ENCODE measurements at places on chromosomes 12 and 14.

DNA sequence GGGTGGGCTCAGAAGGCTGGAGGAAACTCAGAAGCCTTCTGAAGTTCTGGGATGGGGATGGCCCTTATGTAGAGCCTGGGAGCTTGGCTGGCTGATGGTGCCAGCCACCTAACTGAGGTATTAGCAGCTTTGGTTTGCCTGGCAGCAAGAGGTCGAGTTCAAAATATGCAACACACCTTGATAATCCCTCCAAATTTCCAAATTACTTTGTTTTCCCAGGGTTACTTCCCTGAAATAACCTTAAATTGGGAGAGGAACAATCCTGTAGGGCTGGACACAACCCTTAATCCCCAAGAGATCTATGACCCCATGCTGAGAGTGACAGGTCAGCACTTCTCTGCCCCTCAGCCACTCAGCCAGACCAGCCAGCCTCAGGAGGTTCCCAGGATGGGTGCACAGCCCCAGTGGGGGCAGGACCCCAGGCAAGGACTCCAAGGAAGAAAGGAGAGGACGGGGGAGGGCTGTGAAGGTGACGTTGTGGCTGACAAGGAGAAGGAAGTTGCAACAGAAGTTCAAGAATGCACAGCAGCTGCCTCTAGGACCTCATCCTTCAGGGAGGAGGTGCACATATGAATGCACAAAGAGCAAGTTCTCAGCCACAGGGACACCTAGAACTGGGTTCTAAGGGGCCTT, 18.6 kb upstream of the KRT77 start:
- no peak for DNase-seq

DNA sequence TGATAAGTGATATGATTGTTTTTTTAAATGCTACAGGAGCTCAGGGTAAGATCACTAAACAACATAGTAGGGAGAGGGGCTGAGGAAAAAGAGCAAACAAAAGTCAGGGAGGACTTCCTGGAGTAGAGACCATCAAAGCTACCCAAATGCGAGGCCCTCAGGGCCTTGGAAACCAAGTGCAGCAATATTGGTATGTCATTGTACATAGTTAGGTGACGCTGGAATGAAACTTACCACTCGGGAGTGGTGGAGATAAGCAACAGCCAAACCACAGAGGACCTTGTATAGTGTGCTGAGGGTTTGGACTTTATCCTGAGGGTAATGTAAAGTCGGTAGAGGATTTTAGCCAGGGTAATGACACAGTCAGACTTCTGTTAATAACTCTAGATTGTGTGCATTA, 13.8 kb downstream of the KITLG start:
- DNase-seq, result no peak

- no peak for DNase-seq
Measured at GRCh38 chr14:104692261-104692938, 3.0 kb downstream of the INF2 start.

DNA sequence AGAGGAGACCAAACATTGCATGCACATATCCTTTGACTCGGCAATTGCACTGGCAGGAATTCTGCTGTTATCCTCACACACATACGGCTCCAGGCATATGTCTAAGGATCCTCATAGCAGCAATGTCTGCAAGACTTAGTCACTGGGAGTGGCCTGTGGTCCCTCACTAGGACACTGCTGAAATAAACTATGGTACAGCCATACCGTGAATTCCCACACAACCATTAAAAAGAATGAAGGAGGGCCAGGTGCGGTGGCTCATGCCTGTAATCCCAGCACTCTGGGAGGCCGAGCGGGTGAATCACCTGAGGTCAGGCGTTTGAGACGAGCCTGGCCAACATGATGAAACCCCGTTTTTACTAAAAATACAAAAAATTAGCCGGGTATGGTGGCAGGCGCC, 105.1 kb downstream of the ZFP36L1 start:
- no peak for DNase-seq

GRCh38 chr12:2256915-2257314, 204.1 kb downstream of the CACNA1C start:
- no peak for DNase-seq

- no peak for DNase-seq
Measured at GRCh38 chr12:5439371-5439771, 7.5 kb downstream of the NTF3 start.

DNA sequence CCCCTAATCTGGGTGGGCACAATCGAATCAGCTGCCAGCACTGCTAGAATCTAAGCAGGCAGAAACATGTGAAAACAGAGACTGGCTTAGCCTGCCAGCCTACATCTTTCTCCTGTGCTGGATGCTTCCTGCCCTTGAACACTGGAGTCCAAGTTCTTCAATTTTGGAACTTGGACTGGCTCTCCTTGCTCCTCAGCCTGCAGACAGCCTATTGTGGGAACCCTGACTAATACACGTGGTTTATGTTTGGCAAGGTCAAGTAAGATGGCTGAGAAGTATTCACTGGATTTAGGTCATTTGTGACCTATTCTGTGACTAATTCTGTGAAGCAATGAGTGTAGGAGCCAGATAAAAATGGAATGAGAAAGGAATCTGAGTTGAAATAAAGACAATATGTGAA, 11.0 kb downstream of the GPR135 start:
- no peak for DNase-seq

GRCh38 chr12:126493366-126494108, 1428.3 kb downstream of the AACS start:
- no peak for DNase-seq

DNA sequence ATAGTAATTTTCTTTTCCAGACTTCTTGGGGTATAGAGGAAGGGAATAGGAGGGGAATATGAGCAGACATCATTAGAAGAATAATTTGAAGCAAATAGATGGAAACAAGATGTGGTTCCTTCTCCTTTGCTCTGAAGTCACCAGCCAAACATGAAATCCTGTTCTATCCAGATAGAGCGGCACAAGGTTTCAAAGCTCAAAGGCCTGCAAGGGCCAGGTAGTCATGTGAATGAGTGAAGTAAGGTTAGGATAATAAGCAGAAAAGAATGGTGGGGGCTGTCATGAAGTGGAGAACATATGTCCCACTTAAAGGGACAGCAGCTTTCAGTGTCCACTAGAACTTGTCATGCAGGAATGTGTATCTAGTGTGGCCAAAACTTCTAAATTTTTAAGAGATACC, 2.5 kb upstream of the IKZF4 start:
- no peak for DNase-seq

All from hypothalamus (tissue), 51 donors.